ENCODE measurements at places on chromosomes 2 and 18.

DNA sequence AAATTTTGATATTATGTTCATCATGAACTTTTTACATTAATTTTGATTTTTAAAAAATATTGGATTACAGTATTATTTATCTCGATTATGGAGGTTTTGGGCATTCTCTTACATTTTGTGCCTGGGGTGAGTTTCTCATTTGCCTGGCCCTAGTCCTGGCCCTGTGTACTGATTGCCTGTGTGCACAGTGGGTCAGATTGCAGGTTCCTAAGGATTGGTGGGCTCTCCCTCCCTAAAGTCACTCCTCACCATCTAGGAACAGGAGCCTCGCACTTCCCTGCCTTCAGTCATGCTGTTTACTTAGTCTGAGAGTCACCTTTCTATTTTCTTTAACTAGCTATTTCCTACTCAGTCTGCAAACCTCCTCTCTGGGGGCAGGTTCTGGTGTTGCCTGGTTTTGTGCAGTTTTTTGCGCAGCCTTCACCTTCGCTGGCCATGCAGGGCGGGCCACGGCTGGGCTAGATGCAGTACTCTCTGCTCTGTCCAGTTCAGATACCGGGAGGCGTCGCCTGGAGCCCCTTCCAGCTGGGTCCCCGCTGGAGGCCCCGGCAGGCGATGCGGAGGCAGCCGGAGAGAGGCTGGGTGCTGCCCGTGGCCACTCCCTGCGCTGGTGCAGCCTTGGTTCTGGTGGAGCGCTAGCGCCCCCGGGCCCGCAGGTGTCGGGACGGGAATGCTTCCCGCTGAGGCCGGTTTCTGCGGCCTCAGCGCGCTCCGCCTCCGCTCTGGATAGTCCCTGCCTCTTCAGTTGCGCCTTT is 23.3 kb upstream of the MC5R start:
- DNase-seq = peak; percentile 14

- peak; percentile 85 for DNase-seq
Observed at GRCh38 chr2:37558623-37559022, 112.8 kb downstream of the CDC42EP3 start.

DNA sequence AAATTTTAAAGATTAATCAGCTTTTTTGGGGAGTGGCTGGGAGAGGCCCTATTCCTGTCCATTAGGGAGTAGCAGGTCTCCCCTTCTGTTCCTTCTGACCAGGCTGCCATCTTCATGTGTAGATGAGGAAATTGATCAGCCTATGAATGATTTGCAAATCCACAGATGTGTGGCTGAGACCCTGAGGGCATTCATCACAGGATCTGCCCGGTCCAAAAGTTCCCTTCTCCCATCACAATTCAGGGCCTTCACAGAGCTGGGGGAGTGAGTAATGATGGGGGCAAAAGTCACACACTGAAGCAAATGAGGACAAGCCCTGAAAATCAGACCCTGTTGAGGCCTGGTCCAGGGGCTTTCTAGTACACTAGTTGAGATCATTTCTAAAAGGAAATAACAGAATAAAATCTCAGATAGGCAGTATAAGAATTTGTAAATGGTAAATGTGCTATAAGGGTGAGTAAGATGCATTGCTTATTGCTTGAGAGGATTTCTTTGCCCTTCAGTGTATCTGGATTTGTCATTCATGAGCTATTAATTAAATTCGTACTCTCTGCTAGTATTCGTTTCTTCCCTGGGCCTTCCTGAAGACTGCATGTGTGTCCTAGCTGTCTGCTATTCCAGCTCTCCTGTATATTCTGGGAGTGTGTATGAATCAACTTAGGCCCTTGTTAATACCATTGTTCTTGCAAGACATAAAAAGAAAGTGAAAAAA is 53.2 kb downstream of the SETBP1 start:
- DNase-seq = no peak

DNA sequence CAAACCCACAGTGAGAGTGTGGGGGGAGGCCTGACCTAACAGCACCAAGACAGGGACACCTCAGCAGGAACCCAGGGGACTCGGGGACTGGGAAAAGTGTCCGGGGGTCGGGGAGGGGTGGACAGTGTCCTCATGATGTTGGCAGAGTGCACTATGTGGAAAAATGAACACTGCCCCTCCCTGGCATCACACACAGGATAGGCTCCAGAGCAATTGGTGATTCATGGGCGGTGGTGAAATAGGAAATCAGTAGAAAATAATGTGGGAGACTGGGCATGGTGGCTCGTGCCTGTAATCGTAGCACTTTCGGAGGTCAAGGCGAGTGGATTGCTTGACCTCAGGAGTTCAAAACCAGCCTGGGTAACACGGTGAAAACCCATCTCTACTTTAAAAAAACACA is 3.6 kb upstream of the ANO7 start:
- no peak for DNase-seq

DNA sequence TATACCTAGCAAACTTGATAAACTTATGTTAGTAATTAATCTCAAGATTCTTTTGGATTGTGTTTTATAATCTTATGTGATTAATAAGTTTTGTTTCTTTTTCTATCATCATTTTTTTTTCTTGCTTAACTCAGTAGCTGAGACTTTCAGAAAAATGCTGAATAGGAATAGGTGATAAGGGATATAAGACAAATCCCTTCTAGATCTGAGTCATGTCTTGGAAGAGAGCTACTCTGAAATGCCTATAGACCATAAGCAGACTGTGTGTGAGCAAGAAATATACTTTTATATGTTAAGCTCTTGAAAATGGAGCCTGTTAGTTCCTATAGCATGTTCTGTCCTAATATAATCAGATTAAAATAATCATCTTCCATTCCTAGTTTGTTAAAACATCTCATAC is 29.6 kb downstream of the CYBRD1 start:
- DNase-seq = no peak

DNA sequence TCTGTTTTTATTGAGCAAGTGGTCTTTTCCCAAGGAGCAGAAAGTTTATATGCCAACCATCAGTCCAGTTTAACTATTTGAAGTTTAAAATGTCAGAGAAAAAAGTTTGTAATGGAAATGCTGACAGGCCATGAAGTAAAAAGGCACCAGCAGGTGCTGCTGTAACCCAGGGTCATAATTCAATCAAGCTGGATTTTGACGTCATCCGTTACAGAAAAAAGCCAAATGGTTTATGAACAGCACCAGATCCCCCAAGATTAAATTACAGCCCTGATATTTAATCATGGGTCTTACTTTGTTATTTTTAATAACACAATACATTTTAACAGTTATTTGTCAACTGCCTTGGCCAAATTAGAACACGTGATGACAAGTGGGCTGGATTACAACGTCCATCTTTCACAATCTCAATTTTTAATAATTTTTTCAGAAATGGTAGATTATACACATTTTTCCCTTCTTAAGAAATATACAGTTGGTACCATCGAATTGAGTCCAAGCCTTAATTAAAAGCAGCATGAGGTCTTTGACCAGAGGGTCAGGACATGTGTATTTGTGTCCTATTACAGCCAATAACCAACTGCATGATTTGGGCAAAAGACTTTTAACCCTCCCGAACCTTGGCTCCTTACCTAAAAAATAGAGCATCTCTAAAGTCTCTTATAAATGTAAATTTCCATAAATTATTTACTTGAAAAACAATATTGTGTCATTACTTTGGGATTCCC is 10.0 kb downstream of the TCF4 start:
- peak; percentile 27 for DNase-seq

DNA sequence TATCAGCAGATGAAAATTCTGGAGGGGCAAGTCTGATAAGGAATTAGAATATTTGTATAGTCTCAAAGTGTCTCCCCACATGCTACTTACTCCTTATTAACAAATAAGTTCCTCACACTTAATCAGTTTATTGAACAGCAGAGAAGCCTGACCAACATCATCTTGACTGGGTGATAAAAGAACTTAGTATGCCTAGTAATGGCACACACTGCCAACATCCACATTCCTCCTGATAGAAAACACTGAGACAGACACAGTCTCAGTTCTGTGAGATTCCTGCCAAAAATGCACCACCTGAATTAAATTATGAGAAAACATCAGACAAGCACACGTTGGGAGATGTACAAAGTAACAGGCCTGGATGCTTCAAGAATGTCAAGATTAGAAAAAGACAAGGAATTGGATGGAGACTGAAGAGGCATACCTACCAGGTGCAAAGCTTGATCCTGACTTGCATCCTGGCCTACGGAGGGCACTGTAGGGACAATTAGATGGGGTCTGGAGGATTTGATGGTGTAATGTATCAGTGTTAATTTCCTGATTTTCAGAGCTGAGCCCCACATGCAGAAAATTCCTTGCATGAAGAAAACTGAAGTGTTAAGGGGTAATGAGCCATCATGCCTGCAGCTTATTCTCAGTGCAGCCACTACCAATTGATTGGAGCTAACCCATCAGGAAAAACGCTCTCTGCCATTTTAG is 200.4 kb upstream of the SH3BP4 start:
- DNase-seq = no peak

DNA sequence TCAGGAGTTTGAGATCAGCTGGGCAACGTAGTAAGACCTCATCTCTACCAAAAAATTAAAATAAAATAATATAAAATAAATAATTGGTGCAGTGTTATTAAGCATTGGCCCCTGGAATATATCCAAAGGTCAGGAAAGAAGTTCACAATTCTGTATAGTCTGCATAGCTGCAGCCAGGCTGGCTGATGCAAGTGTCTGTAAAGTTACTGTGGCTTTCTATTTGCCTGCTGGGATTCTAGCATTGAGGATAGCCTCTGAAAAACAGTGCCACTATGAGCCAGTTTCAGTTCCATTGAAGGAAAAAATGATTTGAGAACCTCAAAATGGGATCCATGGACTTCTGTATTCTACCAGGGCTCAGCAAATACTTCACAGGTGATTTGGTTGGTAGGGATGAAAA is 208.6 kb downstream of the PARD3B start:
- no peak for DNase-seq

DNA sequence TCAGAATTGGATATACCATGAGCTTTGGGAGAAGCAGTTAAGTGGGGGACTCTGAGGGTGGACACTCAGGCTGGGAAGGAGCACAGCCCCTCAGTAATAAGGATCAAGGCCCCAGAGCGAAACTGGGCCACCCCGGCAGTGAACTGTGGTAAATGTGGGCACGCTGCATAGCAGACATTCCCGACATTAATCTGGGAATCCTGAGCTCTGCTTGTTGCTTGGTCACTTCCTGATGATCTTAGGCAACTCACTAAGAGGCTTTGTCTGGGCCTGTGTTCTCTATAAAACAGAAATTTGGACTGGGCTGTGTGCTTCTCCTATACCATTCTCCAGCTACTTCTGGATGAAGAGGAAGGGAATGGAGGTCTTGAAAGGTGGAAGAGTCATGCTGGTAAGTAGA is 4.8 kb downstream of the TGFBRAP1 start:
- DNase-seq = no peak

DNA sequence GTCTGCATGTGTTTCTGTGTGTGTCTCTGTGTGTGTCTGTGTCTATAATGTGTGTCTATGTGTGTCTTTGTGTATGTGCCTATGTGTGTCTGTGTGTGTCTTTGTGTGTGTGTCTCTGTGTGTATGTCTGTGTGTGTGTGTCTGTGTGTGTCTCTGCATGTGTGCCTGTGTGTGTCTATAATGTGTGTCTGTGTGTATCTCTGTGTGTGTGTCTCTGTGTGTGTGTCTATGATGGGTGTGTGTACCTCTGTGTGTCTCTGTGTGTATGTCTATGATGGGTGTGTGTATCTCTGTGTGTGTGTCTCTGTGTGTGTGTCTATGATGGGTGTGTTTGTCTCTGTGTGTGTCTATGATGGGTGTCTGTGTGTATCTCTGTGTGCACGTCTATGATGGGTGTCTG is 126.2 kb upstream of the GPC1 start:
- DNase-seq = no peak

GRCh38 chr2:114859726-114860510 is 417.5 kb downstream of the DPP10 start:
- no peak for DNase-seq

- DNase-seq = no peak
Observed at GRCh38 chr2:26914659-26915310, 55.7 kb upstream of the MAPRE3 start.

DNA sequence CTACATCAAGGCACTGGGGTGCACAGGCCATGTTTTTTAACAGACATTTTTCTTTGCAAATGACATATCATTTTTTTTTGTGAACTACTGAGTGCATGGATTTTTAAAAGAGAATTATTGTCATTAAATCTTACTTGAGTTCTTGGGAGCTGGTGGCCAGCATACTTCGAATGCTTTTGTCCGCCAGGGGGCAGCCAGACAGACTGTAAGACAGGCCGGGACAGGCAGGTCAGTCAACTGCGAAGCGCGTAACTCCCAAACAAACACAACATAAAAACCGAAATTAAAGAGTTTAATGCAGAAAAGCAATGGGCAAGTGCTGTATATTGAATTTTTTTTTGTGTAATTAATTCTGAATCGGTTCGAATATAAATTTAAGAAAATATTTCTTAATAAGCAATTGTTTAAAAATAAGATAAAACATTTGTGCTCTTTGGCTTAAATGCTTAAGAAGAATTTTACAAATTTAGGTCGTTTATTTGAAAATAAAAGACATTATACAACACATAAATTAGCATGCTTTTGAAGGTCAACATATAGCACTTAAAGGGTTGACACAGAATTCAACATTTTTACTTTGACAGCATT is 142.2 kb upstream of the PXDN start:
- DNase-seq = peak; percentile 58

- DNase-seq = no peak
Observed at GRCh38 chr18:58787536-58788149, 77.0 kb upstream of the ZNF532 start.

- no peak for DNase-seq
Observed at GRCh38 chr2:160753960-160754359, 260.4 kb upstream of the RBMS1 start.

DNA sequence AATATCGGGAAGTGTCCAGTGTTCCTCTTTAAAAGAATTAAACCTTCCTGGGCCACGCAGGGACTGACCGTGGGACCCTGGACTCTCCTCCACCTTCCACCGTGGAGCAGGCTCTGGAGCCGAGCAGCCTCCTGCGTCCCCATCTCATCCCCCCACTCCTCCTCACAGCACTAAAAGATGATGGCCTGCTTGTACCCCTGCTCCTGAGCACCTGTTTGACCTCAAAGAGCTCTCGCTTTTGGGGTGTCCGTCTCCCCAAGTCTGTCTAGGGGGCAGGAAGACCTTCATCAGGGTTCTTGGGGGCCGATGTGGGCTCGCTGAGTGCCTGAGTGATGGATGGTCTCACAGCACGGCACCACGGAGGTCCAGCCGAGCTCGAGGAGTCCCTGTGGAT is 1.2 kb upstream of the SDC1 start:
- no peak for DNase-seq

DNA sequence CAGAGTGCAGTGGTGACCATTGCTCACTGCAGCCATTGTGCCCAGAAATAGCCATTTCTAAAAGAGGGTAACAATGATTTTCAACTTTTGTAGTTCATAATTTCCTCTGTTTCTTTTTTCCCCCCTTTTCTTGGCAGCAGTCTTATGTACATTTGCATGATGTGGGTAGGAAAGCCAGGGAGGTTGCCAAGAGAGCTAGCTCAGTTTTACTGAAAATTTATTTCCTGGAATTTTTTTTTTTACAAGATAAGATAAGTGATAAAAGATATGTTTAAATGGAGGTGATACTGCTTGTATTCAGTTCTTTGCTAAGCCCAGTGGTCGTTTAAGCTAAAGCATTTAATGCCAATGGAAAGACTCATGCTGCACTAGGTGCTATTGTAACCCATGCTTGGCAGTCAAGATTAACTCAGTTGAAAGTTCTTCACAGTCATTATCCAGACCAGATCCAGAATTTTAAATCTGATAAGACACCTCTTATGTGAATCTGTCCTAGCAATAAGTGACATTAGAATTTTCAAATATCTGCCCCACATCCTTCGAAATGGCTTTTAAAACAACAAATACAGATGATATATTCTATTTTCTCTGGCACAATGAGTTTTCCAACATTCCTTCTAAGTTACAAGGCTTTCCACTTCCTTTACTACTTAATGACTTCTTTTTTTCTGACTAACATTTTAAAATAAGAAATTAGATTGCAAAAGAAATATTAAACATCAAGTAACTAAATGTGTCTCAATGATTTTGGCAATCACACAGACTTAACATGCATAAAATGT is 4.4 kb upstream of the ATP8B1 start:
- DNase-seq = no peak
